ENCODE measurements at places on chromosomes 5 and 9.

DNA sequence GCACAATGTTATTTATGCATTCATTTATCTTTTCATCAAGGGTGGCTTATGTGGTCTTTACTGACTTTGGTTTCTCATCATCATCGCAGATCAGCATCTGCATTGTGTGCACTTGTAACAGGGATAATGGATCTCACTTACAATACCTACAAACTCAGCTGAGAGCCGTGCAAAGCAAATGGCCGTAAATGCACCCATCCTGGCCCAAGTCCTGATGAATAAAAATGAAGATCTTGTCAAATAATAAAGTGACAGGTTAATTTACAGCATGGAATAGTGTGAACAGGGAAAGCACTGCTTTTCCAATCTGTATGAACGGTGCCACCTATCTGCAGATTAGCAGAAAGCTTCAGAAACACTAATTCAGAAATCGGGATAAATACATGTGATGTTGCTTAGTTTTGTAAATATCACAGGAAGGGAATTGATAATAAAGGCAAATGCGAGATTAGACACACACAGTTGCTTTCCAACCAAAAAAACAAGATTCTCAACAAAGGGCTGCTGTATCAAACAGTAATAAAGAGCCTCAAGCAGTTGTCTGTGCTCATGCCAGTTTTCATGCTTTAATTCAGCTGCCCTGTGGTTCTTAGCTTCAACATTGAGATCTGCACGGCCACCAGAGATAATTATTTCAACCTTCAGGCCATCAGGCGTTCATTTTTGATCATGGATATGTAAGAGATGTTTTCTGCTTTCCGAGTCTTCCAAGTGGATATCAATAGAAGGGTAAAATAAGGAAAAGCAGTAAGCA lies 153.4 kb upstream of the POU5F2 start:
- peak; percentile 74 for DNase-seq

DNA sequence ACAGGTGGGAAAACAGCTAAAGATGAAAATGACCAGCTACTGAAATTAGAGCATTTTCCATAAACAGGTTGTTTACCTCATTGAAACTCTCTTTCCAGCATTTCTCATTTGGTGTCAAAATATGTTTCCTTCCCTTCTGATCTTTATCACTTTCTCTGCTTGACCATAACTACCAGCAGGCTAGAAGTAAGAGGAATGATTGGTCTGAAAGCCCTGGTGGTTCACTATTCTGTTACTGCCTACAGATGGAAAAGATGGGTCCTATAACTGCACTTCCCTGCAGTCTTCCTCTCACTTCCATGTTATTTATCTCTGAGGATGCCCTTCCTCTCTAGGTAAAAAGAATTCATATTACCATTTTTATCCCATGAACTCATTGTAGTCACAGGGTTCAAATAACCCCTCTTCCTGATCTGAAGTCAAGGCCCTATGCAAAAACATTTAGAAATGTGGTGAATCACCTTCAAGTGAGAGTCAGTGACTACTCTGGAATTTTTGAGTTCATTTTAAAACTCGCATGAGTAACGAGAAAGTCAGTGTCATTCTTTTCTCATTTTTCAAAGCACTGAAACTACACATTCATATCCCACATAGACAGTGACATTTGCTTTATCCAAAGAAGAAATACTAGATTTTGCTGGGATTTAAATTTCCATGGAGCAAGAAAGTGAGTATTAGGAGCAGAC lies 51.7 kb downstream of the ZNF474 start:
- no peak for DNase-seq

- no peak for DNase-seq
Measured at GRCh38 chr5:5558638-5559527, 136.4 kb downstream of the ICE1 start.

GRCh38 chr9:7935681-7936080 lies 136.1 kb upstream of the DMAC1 start:
- DNase-seq, result no peak

- no peak for DNase-seq
Measured at GRCh38 chr5:14151416-14151815, 8.3 kb downstream of the TRIO start.

DNA sequence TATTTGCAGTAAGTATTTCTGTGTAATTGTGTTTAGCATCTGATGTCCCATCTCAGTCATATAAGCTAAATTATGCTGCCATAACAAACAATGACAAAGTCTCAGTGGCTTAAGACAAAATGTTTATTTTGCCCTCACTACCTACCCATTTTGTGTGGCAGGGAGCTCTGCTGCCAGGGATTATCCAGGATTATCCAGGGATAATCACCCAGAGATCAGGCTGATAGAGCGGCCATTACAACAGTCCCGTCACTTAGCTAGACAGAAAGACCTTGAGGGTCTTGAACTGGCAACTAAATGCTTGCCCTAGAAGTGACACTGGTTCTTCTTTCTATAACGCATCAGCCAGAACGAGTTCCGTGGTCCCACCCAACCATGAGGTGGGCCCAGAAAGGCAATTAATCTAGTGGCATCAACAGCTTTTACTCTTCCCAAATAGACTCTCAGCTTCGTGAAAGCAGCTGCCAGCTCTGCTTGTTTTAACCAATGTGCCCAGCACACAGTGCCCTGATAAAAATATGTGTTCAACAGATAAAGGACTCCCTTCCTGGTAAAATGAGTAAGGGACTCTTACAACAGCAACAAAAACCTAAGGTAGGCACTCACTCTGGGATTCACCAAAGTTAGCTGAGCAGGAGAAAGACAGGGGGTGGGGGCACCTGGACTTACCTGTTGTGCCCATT lies 22.8 kb downstream of the CCDC69 start:
- no peak for DNase-seq

GRCh38 chr5:170736966-170737365 lies 46.6 kb upstream of the GABRP start:
- no peak for DNase-seq

DNA sequence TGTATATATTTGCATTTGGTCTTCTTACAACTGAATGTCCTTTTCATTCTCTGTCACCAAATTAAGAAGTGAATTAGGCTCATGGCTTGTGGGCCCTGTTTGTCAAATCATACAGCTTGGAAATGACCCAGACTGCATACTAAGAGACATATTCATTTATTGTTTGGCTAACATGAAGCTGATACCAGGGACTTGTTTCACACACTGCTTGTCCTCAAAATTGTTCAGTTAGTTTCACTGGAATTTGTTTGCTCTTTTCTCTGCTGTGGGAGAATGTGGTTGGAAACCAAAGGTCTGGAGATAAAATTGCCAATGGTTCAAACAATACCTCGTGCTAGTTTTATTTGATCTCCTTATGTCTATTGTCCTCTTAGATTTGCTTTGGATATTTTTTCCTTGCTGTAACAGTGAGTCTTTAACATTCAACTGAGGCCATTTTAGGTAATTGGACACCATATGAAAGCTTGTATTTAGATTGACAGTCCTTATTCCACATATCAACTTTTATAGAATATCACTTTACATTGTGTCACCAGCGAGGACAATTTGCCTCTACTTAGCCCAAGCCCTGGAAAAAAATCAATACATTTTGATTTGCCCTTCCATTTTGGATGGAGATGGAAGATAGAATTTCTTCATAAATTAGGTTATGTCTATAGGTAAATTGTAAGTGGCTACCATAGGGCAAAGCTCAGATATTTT lies 144.3 kb upstream of the MTAP start:
- DNase-seq, result no peak

DNA sequence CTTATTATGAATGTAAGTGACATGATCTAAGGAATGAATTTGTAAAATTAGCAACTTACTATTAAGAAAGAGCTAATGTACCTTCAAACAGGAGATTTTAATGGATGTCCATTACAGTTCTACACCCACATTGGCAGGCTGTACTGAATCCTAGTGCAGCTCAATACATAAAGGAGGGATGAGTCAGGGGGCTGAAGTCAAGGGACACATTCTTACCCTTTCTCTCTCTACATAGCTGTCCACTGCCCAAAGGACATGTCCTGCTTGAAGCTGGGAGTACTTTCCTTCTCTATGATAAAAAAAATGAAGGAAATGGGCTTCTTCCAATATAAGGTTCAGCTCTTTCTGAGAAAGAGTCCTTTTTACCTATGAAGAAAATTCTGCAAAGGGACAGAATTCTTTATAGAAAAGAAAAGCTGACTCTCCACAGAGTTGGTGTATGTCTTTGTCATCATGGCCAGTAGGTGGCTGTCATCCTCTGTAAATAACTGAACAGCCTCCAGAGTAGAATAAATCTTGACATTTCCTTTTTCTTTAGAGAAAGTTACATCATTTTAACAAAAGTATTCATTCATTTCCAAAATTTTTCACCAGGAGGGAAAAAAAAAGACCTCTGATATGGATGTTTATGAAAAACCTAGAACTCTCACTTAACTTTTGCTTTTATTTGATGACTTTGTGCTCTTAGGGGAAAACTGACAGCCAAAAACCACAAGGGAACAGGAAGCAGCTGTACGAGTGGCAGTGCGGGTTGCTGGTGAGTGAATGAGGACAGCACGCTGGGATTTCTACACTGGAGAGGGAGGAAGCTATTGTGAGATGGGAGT lies 13.1 kb upstream of the IFNA14 start:
- no peak for DNase-seq

GRCh38 chr5:25458628-25459027 lies 813.9 kb upstream of the CDH10 start:
- no peak for DNase-seq

DNA sequence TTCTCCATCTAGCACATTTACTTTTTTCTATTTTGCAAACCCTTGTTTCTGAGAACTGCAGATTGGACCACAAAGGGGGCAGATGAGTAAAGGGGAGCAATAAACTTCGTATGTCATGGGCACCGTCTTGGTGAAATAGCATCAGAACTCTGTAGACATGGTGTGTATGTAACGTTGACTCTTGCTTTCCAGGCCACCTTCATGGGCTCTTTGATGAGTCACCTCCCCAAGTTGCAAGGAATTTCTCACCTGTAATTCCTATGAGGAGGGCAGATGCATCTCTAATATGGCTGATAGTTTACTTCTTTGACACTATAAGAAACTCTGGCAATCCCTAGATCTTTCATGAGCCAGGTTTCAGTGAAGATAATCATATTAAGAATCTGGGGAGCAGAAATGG lies 163.4 kb upstream of the PLPPR1 start:
- DNase-seq, result no peak
